ENCODE measurements at places on chromosomes 2 and 18.

DNA sequence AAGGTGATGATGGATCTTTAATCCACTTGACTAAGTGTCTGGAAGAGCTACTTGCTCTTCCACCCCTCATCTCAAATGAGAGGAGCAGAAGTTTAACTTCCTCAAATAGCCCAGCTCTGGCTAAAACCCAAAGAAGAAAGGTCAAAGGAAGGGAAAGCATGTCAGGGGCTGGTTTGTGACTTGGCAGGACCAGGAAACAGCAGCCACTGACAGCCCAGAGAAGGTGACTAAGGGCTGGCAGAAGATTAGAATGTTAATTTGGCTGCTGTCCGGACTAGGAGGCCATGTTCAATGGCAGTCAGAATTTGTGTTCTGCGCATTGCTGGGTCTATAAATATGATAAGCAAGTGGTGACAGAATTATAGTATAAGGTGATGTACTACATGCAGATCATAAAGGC is 386.2 kb downstream of the SETBP1 start:
- no peak for DNase-seq

DNA sequence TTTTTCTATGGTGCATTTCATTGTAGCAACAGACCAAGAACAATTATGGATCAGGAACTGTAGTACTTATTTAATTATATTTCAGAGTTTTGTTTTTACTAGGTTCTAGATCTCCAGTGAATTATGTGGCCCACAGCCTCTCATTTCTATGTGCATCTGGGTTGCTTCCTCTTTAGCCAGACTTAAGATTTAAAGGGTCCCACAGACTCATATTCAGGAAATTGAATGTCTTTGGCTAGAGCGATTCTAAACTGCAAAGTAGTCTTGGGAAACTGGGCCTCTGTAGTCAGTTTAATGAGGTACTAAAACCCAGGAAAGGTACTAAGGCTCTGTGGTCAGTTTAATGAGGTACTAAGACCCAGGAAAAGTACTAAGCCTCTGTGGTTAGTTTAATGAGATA is 94.4 kb downstream of the LYPD6B start:
- no peak for DNase-seq

GRCh38 chr2:196233021-196233804 is 61.8 kb upstream of the STK17B start:
- DNase-seq: no peak

GRCh38 chr2:226179010-226179409 is 620.6 kb downstream of the IRS1 start:
- DNase-seq: no peak

GRCh38 chr2:177161741-177162460 is 50.7 kb upstream of the HNRNPA3 start:
- no peak for DNase-seq

DNA sequence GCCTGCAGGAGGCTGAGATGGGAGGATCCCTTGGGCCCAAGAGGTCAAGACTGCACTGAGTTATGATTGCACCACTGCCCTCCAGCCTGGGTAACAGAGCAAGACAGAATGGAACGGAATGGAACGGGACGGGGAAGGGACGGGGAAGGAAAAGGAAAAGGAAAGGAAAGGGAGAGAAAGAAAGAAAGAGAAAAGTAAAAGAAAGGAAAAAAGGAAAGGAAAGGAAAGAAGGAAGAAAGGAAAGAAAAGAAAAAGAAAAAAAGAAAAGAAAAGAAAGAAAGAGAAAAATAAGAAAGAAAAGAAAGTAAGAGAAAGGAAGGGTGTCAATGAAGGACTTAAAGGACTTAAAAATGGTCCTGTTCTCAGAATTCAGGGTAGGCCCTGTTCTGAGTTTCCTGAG is 4.3 kb upstream of the SPOPL start:
- no peak for DNase-seq

GRCh38 chr18:50071397-50071796 is 123.5 kb downstream of the MYO5B start:
- no peak for DNase-seq

DNA sequence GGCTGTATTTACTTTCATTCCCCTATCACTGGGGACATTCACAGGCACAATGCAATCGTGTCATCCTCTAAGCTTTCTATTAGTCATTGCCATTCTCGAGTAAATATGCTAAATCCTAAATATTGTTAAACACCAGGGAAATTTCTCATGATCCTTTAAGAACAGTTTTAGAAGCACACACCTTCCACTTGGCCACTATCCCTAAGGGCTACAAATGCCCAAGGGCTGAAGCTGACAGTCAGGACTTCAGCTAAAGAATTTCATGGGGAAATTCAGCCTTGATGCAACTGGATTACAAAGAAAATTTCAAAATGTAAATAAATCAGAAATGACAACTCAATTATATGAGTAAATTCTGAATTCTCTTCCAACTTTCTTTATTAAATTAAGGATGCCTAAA is 163.1 kb upstream of the PID1 start:
- no peak for DNase-seq

- DNase-seq: no peak
These were observed 11.0 kb upstream of the RALB start for GRCh38 chr2:120241684-120242083.

- DNase-seq: no peak
These were observed 77.7 kb downstream of the MYT1L start for GRCh38 chr2:2253172-2254016.

DNA sequence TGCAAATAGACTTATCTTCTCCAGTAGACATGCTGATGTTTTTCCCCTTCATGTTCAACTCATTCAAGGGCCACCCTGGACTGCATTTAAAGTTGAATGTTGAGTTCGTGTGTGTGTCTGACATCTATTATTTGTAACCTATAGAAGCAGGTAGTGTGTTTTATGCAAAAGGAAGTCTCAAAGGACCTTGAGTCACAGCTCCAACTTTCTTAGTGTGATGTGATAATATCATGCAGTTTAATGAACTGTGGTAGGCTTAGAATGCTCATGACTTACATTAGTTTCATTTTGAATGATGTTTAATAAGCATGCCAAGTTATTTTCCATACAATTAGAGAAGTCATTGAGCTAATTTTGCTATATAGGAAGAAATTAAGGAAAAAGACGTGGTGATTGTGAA is 67.9 kb downstream of the CERS6 start:
- DNase-seq: no peak

- no peak for DNase-seq
These were observed 25.7 kb downstream of the RRM2 start for GRCh38 chr2:10148268-10148667.

DNA sequence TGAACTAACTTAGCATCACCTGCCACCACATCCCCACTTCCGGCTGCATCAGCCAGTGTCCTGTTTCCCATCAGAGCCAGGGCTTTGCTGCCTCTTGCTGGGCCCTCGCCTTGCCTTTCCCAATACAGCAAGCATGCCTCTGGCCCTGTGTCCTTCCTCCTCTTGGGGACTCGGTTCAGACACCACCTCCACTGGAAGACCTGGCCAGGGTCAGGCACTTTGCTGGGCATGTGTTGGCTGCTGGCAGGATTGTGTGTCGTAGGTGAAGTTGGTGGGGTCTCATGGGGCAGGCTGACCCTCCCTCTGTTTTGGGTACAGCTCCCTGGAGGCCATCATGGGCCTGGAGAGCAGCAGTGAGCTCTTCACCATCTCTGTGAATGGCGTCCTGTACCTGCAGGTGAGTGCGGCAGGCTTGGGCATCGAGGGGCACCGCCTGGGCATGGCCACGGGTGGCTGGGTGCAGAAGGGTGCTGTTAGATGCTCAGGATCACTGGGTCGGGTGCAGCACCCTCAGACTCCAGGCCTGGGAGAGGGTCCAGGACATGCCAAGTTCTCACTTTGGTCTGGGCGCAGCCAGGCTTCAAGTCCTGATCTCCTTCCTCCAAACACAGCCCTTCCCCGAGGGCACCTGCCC is 6.6 kb downstream of the ERFE start:
- no peak for DNase-seq

GRCh38 chr2:7609974-7610373 is 692.8 kb downstream of the RNF144A start:
- DNase-seq: no peak

- no peak for DNase-seq
These were observed 47.3 kb upstream of the B3GNT7 start for GRCh38 chr2:231348173-231348572.

Measured in SIG-M5 (cell line).